ENCODE measurements at places on chromosomes 12 and 14.
A peak's percentile ranks its signal among the peaks of the same experiment; 100 is the strongest.

DNA sequence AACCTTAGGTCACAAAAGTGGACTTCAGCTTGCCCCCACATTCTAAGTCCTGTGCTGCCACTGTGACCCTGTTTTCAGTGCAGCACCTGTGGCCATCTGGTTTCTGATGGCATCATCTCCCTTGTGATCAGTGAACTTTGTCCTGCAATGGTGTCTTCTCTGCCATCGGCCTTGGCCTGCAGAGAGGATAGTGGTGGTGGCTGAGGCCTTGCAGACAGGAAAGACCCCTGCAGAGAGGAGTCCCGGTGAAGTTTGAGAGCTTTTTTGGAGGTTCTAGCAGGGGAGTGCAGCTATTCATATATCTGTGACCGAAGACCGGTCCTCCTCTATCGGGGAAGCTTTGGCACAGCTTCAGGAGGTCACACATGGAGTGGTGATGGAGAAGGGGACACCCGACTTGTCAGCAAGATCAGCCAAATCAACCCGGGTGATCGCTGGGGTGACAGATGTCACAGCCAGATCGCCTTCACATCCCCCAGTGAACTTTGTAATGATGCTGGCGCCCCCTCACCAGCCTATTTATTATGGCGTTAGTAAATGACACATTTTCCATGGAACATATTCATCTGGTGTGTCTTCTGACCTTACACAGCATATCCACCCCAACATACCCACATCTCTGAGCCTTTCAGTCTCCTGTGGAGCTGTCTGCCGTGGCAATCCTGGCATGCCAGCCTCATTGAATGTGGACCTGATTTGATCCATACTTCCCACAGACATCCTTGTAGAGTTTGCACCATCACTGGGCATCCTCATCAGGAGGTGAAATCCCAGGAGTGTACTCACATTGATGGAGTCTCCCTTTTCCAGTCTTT, 136.1 kb downstream of the PAPOLA start:
- DNase-seq: no peak

- DNase-seq: no peak
Observed at GRCh38 chr14:53971521-53971920, 14.9 kb upstream of the BMP4 start.

DNA sequence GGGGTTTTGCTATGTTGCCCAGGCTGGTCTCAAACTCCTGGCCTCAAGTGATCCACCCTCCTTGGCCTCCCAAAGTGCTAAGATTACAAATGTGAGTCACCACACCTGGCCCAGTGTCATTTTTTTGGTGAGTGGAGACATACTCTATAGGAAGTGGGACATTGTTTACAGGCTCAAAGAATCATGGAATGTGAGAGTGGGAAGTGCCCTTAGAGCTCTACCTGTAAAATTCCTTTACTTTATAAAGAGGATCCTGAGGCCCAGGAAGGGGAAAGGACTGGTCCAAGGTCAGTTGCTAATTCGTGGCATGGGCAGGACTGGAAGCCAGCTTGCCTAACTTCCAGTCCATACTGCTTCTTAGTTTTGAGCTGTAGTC, 8.7 kb upstream of the ADCK1 start:
- no peak for DNase-seq

DNA sequence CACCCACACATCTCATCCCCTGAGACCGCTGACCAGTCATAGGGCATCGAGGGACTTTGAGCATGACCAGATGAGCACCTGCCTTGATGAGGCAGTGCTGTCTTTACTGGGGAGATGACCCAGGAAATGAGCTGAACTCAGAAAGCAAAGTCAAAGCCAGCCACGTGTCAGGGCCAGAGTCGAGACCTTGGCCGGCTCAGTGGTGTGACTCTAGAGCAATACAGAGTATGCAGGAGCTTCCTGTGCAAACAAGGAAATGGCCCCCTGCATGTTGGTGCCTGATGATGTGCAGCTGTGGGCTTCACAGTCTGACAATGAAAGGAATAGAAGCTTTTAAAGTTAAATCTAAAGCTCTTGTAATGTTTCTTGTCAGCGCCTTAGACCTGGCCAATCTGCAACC, 332.9 kb downstream of the PCNX1 start:
- no peak for DNase-seq

DNA sequence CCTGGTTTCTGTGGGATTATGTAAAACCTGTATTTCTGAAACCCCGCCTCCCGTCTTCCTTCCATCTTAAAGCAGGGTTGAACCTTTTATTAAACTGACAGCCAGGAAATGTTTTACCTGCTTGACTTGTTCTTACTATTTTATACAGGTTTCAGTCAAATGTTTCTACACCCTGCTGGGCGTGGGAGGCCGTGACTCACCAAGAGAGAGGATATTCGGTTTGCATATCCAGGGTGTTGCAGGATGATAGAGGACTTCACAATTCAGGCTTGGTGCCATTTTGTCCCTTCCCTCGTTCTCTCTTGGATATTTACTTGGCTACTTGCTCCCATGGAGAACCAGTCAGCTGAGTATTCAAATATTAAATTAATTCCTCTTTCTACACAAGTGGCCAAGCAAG, 69.7 kb downstream of the ARF6 start:
- no peak for DNase-seq

GRCh38 chr12:95989504-95990123, 6.5 kb downstream of the HAL start:
- peak; percentile 58 for DNase-seq

- DNase-seq: no peak
Observed at GRCh38 chr12:54286042-54287030, 5.8 kb downstream of the HNRNPA1 start.

GRCh38 chr12:49236423-49236822, 28.5 kb upstream of the TUBA1C start:
- no peak for DNase-seq

DNA sequence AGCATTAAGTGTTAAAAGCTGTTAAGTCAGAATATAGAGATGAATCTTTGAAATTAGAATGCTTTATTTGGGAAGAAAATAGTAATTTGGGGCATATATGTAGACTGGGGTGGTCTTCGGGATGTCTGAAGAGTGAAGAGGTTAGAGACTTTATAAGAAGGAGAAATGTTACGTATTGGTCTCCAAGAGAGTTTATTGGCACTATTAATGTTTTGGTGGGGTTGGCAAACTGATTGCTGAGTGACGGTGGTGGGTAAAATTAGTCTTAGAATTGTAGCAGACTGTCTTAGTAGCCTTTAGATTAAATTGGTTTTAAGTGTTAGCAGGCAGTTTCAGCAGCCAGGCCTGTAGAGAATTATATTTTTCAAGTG, 4.9 kb upstream of the ATP23 start:
- no peak for DNase-seq

GRCh38 chr12:28830491-28830890, 318.6 kb upstream of the FAR2 start:
- DNase-seq: no peak

DNA sequence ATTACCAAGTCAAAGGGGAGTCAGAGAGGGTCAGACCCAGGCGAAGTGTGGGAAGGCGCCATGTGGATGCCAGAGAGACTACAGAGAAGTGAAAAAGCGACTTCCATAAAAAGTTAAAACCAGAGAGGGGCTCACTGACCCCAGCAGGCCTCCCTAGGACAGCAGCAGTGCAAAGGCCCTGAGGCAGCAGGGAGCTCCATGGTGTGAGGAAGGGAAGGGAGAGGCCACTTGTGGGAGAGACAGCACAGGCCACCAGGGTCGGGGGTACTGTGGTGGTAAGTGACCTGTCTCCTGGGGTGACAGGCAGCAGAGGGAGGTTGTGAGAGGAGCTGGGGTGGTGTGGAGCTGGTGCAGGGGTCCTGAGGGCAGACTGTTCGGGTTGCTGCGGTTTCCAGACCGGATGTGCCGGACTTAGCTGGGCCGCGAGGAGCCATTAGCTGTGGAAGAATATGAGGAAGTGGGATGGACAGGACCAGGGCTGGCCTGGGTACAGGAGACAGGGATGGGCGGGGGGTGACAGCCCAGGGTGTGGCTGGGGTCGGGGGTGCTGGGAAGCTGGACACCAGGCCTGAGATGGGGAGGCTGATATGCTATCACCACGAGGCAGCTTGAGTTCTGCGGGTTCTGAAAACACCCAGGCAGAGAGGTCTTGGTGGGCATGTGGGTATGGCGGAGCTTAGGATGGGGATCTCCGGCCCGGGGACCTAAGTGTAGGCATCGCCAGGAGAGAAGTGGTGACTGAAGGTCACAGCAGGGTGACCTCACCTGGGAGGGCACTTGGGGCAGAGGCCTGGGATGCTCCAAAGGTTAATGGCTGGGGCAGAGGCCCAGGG, 22.7 kb downstream of the SETD1B start:
- DNase-seq: no peak

DNA sequence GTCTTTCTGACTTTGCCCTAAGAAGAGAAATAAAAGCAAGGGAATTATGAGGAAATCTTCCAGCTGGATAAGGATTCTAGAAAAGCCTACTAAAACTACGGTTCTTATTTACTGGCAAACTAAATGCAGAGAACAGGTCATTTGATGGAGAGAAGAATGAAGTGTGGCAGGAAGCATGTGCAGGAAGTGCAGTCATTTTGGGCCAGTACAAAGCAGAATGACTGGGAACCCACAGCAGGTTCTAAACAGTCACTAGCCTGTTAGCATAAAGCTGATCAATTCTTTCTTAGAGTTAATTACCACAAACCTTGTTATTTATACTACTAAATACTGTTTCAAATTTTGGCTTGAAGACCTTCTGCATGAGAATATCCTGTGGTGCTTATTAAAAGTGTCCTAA, 36.7 kb downstream of the CFAP54 start:
- DNase-seq: no peak

GRCh38 chr14:95204705-95205104, 47.4 kb upstream of the DICER1 start:
- no peak for DNase-seq

- no peak for DNase-seq
Observed at GRCh38 chr14:28779456-28779855, 12.9 kb downstream of the FOXG1 start.

DNA sequence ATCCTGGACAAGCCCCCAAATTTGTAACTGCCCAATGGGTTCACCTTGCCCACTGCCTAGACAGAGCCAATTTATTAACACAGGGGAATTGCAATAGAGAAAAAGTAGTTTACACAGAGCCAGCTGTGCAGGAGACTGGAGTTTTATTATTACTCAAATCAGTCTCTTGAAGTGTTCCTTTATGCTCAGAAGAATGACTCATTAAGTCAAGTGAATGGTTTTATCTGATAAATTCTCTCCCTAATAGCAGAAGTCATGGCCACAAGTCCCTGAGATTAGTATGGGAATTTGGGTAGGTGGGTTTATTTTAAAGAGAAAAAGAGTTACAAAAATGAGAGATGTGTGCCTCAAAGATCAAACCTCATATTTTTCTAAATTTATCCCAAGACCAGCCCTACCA, 122.8 kb upstream of the NUDT4 start:
- DNase-seq: no peak

- peak; percentile 15 for DNase-seq
Observed at GRCh38 chr12:103495469-103496456, at the start of gene C12orf42. TSS of gene C12orf42 (minus strand) at chr12:103495968. CDS start at chr12:103478426, 17,542 bp downstream.

GRCh38 chr12:6613776-6614512, 6.8 kb upstream of the CHD4 start:
- peak; percentile 88 for DNase-seq

- DNase-seq: no peak
Observed at GRCh38 chr12:130826151-130826801, 12.8 kb downstream of the STX2 start.

- no peak for DNase-seq
Observed at GRCh38 chr14:54610051-54610977, 43.4 kb downstream of the SAMD4A start.

DNA sequence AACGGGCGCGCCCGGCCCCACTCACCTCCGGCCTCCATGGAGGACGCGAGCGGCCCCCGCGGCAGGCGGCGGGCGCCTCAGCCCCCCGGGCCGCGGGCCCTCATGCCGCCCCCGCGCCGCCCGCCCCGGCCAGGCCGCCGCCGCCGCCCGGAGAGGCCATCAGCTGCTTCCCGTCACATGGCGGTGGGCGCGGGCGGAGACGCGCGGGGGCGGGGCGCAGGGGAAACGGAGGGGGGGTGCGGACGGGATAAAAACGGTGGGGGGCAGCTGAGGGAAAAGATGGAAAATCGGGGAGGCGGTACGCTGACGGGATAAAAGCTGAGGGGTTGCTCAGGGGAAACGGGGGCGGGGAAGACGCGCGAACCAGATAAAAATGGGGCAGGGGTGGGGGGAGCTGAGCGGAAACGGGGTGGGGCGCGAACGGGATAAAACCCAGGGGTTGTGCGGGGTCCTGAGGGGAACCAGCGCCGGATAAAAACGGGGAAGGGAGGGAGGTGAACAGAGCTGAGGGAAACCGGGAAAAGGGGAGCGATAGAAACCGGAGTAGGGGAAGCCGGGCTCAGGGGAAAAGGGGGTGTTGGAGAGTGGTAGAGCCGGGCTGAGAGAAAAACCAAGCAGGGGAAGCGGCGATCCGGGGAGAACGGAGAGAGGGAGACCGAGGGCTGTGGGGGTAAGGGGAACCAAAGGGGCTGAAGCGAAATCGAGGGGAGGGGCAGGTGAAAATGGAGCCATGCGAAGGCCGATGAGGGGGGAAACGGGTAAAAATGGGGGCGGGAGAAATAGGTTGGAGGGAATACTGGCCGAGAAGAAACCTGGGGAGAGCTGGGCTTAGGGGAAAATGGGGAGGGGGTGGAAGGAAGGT, at the start of gene WSB2:
WSB2 (minus strand) TSS at position 169 of the 862 bp plus-strand sequence; CDS start at position 38, 131 bp downstream.
- peak; percentile 75 for DNase-seq

DNA sequence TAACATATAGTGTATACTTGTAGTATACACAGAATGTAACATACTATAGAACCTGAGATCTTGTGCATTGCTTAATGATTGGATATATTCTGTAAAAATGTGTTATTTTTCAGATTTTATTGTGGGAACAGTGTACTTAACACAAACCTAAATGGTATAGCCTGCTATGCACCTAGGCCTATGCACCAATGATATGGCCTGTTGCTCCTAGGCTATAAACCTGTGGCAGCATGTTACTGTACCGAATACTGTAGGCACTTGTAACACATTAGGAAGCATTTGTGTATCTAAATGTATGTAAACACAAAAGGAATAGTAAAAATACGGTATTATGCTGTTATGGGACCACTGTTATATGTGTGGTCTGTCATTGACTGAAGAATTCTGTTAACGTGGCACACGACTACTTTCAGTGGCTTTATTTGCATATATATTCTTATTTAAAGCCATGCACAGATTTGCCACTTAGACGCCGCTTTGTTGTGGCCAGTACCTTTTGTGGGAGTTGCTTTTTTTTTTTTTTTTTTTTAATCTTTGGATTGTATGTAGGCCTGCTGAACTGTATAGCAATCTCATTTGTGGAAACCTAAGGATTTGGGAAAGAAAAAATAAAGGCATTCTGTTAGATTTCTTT, 7.4 kb downstream of the PAPOLA start:
- no peak for DNase-seq

DNA sequence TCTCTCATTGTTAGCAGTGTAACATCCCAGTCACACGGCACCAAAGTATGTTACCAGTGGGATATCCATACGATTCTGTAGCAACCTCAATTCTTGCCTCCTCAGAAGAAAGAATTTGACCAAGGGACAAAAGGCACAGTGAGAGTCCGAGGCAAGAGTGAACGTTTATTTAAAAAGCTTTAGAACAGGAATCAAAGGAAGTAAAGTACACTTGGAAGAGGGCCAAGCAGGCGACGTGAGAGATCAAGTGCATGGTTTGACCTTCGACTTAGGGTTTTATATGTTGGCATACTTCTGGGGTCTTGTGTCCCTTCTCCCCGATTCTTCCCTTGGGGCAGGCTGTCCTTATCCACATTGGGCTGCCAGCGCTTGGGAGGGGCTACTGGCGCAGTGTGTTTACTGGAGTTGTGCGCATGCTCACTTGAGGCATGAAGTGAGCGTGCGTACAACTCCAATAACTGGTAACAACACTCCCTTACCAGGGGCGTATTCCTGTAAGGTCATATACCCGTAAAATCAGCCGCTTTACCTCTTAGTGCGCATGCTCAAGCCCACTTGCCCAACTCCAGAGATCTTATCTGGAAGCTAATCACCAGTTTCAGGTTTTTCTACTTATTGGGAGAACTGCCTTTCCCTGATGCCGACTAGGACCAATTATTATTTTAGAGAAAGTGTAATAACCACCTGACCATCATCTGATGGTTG, 71.7 kb downstream of the FAR2 start:
- no peak for DNase-seq

Measured in SJSA1 (cell line).